ENCODE measurements at places on chromosomes 4 and X. TPM values are rescaled to one million over a fixed set of nuclear protein-coding genes. Genes with fewer than 3 reads are reported as not detected.

Gene TEX13B
- not detected for total RNA-seq

Gene STIM2
- 37.2 TPM for total RNA-seq

Gene BEX1
- 136 TPM for total RNA-seq

Gene SPACA5
- total RNA-seq, result not detected

Gene CNKSR2
- 243 TPM for total RNA-seq

Gene ARHGEF6
- 16.3 TPM for total RNA-seq

Gene MRFAP1L1
- total RNA-seq, result 87.0 TPM

Gene NSUN7
- total RNA-seq, result 7.8 TPM

Gene RWDD4
- 16.6 TPM for total RNA-seq

Gene AFP
- 0.31 TPM for total RNA-seq

Gene MAGEA2B
- not detected for total RNA-seq

Gene KLB
- not detected for total RNA-seq

Gene PAGE5
- total RNA-seq, result not detected

Gene SRPX
- 0.31 TPM for total RNA-seq

Gene SLC38A5
- total RNA-seq, result 28.8 TPM

Gene TRIM61
- 1.6 TPM for total RNA-seq

Gene TLR3
- 0.63 TPM for total RNA-seq

Gene MTNR1A
- 0.63 TPM for total RNA-seq

Gene MAGIX
- 2.8 TPM for total RNA-seq

Gene PCYT1B
- total RNA-seq, result 26.3 TPM

Gene GAGE1
- total RNA-seq, result not detected

Gene MAGEE1
- 11.0 TPM for total RNA-seq

Gene DOK7
- 0.63 TPM for total RNA-seq

Gene UGT8
- 5.9 TPM for total RNA-seq

Gene ASB9
- 1.6 TPM for total RNA-seq

Gene CLNK
- total RNA-seq, result not detected

Gene RAP2C
- 11.9 TPM for total RNA-seq

Gene ADGRL3
- 301 TPM for total RNA-seq

Gene CTAG1A
- not detected for total RNA-seq

Gene SH3RF1
- total RNA-seq, result 12.8 TPM

Gene NRK
- total RNA-seq, result 1.3 TPM

Gene GRPR
- 0.63 TPM for total RNA-seq
